NCI-H2227 treated with DMSO at 0.1 percent for 48 hours (cell line): ENCODE measurements at places on chromosomes 5 and 9.

DNA sequence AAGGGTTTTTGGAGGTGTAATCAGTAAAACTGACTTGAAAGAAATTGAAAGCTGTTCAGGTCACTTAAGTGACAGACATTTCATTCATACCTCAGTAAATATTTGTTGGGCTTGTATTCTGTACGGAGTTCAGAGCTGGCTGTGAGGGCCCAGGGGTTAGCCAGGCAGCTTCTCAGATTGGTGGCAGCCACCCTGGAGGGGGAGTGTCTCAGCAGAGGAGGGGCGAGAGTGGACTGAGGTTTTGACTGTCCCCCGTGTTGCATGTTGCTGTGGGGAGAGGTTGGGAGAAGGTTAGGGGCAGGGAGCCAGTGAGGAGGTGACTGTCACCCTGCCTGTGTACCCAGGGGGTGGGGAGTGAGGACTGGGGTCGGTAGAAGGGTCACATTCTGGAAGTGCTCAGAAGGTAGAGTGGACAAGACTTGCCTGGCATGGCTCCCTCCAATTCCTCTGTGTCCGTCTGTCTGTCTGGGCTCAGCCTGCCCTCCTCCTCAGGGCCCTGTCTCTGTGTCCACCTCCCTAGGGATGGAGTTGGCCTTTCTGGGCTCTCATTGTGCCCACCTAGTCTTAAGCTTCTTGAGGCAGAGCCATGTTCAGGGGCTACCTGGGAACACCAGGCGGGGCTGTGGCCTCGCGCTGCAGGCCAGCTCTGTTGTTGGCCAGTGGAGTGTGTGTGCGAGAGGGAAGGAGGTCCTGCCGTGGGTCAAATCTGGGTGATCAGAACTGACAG is 4.4 kb downstream of the PHF2 start:
- no peak for DNase-seq

- no peak for DNase-seq
These were observed 18.9 kb downstream of the POLR1E start for GRCh38 chr9:37504605-37505004.

DNA sequence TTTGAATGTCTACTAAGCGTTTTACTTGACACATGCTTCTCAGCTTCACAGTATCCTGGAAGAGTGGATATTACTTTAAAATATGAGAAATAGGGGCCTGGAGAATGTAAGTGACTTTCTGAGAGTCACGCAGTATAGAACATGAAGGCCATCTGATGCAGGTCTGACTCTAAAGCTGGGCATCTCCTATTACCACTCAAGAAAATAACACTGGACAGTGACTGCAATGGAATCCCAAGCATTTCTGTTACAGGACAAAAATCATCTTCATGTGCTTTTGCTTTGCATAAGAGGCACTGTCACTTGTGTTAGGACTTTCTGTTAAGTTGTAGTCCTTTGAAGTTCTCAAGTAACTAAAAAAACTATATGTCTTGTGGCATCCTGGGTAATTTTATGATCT is 335.5 kb downstream of the FBXL7 start:
- DNase-seq, result no peak

- no peak for DNase-seq
These were observed 16.8 kb downstream of the MGAT1 start for GRCh38 chr5:180785794-180786221.

DNA sequence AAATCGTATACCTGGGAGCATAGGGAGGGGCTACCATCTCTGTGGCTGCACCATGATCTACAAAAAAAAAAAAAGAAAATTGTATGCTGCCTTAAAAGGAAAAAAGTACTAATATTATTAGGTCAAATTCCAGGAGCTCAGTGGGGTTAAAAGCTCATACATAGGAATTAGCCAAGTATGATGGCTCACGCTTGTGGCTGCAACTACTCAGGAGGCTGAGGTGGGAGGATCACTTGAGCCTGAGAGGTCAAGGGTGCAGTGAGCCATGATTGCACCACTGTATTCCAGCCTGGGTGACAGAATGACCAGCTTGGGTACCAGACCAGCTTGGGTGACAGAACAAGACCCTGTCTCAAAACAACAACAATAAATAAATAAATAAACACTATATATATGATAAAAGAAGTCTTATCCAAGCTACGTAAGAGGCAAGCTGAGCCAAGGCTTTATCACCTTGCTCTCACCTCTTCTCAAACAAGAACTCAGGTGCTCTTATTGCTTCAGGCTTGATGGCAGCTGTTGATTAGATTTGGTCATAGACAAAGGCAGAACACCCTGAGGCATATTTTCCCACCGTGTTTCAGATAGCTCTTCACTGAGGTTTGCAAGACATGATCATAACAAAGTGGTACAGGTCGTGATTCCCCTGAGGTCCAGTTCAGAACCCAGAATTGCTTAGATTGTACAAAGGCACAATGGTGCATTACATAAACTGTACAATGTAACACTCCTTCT is 3.3 kb upstream of the FBXW11 start:
- DNase-seq, result no peak

GRCh38 chr5:16981700-16982099 is 45.6 kb upstream of the MYO10 start:
- DNase-seq, result no peak

DNA sequence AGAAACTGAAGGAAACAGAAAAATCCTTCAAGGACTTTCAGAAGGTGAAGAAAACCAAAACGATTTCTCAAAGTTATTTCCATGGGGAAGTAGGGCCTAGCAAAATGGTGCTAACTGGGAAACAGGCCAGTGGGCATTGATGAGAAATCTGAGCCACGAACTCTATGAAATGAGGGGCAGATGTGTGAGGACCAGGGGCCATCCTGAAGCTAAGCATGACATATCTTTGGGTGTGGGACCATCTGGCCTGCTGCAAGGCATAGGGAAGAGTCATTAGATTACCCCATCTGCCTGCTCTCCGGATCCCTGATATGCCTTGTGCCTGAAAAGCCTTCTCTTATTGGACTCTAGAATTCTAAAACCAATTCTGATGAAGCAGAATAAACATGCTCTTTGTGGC is 143.8 kb downstream of the PALM2AKAP2 start:
- no peak for DNase-seq

DNA sequence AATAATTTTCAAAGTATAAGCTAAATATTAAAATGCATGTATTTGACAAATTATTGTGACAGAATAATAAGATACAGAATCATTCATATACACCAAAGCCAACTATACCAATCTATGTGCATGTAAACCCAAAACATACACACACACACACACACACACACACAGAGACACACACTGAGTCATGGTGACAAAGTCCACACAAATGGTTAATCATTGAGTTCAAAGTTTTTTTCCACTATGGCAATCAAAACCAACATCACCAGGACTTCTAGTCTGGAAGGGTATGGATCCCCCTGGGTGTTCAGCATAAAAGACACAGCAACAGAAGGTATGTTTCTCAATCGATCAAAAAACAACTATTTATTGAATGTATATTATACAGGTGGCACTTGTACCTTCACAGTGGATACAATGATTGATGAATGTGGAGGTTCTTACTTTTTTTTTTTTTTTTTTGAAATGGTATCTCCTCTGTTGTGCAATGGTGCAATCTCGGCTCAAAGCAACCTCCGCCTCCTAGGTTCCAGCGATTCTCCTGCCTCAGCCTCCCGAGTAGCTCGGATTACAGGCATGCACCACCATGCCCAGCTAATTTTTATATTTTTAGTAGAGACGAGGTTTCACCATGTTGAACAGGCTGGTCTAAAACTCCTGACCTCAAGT is 137.0 kb downstream of the PDE4D start:
- DNase-seq, result no peak

- no peak for DNase-seq
These were observed 21.1 kb downstream of the FBN2 start for GRCh38 chr5:128516978-128517377.

GRCh38 chr5:50963971-50964745 is 297.7 kb downstream of the PARP8 start:
- no peak for DNase-seq

- DNase-seq, result no peak
These were observed 99.3 kb downstream of the ANXA2R start for GRCh38 chr5:42940853-42941252.

DNA sequence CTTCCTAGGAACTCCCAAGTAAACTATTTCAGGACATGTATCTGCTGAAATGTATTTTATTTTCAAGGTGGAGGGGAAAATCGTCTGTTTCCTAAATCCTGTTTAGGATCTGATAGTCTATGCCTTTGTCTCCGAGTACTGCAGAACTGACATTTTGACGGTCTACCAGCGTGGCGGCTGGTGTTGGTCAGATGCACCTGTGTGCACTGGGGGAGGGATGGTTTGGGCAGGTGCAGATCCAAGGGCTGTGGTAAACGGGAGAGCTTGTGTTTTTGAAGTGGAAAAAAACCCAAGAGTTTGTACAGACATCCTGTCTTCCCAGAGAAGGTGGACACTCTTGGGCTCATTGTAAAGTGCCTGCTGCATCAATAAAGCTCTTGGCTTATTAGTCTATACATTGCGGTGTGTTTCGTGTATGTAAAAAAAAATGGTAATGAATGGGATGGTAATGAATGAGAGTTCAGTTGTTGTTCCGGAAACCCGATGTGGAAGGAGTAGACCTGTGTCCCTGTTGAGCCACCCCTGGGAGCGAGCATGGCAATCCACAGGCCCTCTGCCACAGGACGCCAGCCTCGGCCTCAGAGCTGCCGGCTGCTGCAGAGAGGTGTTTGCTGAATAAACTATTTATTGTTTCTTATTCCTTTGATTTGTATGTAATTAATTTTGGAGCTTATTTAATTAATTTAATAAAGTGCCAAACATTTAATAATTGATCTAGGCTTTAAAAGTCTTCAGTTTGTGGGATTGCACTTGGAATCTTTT is 15.3 kb downstream of the ARPC5L start:
- DNase-seq, result no peak

DNA sequence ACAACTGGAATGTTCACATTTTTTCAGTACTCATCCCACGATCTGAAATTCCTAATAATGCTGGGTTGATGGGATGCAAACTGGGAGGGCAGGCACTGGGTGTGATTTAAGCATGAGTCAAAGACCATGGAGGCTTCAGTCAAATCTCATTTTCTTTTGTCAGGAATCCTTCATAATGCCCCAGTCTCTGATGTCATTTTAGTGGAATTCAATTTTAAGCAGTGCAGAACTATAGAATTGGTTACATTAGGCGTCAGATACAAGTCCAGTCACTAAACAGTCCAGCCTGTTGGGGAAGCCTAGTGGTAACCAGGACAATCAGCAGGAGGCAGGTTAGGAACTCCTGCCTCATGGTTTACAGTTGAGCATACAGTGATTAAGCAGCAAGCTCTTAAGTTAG is 41.0 kb upstream of the TMEM215 start:
- no peak for DNase-seq

DNA sequence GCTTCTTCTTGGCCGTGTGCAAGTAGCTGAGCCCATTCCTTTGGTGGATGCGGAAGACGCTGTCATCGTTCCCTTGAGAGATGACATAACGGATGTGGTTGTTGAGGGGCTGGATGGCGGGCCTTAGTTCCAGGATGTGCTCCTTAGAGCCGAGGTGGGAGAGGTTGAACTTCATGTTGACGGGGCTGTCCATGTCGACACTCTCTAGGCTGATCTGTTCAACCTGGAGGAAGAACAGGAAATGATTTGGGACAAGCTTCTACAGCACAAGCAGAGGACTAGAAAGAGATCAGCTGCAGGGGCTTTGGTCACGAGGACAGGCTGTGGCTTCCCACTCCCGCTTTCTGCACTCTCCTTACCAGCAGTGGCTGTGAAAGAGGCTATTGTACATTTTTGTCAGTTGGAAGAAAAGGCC is 176.0 kb downstream of the SLC12A2 start:
- no peak for DNase-seq

GRCh38 chr9:841371-842209 is at the start of gene DMRT1:
TSS of gene DMRT1 (plus strand) at chr9:841697. CDS start at chr9:841839, 142 bp downstream.
- no peak for DNase-seq

- DNase-seq, result no peak
These were observed 646 bp downstream of the CARNMT1 start for GRCh38 chr9:75027187-75028107.

- DNase-seq, result no peak
These were observed 2.4 kb downstream of the SPINK6 start for GRCh38 chr5:148205044-148205806.

DNA sequence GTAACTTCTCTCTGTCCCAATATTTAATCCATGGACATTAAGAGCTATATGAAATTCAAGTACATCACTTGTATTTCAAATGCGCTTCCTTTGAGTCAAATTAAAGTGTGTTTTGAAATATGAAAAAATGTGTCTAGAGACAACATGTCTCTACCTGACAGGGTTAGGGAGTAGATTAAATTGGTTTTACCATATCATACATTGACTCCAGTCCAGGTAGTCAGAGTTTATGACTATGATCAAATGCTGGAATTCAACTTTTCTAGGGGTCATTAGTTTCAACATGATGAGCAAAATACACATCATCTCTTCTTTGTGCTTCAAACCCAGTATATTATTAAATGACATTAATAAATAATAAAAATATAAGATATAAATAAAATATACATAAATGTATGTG is 259.2 kb downstream of the CDH10 start:
- DNase-seq, result no peak

DNA sequence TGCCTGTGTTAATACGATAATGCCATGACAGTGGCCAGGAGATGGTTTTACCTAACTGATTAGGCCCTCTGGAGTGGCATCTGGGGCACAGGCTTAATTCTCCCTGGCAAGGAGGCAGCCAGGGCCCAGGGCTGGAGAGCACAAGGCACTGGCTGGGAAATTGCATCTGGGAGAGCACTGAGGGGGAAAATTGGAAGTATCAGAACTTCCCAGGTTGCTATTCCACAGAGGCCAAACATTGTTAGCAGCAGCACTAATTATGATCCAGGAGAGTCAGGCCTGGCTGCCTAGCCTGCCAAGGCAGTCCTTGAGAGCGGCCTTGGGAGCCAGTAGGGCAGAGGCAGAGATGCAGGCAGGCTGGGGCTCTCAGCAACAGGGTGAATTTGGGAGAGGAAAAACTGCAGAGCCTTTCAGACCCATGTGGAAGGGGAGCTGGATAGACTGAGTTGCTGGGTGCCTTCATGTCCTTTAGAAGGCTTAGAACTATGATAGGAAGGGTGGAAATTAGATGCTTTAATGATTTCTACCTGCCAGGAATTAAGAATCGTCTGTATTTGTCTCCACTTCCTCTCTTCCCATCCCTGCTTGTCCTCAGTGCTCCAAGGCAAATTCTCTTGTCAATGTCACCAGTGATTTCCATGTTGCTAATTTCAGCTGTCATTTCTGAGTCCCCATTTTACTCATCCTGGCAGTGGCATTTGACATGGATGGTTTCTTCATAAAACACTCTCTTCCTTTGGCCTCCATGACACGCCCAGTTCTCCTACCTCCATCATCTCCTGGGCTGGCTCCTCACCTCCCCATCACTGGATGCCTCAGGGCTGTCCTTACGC is 56.1 kb upstream of the HSPA9 start:
- no peak for DNase-seq

DNA sequence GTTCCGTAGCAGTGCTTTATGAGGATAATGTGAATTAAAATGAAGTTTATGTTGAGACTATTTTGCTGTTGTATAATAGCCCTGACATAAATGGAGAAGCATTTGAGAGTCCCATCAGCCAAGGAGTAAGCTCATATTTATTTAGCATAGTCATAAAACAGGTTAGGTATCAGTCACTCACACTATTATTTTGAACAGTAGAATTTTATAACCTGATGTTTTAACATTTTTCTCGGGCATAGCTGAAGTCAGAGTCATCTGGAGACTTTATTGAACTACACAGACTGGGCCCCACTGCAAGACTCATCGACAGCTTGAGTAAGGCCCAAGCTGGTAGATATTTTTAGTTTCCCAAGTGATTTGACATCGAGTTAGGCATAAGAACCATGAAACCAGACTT is 620.3 kb upstream of the WWC1 start:
- no peak for DNase-seq

GRCh38 chr9:75624998-75625397 is 265.5 kb upstream of the PCSK5 start:
- no peak for DNase-seq

- DNase-seq, result no peak
These were observed 76.0 kb upstream of the CD180 start for GRCh38 chr5:67272453-67273130.
